Aorta (tissue), 5 donors: ENCODE measurements at places on chromosomes 3 and 15. TPM values are rescaled to one million over a fixed set of nuclear protein-coding genes. Genes with fewer than 3 reads are reported as not detected.

DNA sequence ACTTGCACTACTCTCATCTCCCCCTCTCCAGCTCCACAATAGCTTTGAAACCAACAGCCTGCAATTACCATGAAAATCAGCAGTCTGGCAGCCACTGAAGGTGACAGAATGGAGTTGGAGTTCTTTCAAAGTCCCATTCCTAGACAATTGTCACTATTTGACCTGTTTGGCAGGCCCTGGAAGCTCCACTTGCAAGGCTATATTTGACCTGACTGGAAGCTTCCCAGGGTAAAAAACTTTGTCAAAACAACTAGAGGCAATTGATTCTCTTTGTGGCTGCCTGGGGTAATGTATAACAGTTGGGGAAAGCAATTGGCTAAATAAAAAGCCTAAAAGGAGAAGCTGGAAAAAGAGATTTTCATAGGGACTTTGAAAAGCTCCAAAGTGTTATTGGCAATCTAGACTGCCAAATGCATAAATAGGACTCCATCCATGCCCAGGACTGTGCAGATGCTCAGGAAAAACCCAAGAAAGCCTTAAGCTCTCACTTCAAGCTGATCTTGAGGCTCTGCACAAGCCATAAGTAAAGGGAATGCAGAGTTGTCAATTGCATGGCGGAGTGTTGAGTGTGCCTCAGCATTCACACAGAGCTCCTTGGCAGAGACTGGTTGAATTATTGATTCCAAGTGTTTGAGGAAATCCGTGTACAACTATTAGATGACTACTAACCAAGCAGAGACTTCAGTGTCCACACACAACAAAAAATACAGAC is 18.3 kb downstream of the GREM1 start:
- no peak for DNase-seq
- peaks cover 2% of the 10 kb centered on the region for H3K4me1 ChIP-seq
- no peak overlapping the region for H3K27ac ChIP-seq

DNA sequence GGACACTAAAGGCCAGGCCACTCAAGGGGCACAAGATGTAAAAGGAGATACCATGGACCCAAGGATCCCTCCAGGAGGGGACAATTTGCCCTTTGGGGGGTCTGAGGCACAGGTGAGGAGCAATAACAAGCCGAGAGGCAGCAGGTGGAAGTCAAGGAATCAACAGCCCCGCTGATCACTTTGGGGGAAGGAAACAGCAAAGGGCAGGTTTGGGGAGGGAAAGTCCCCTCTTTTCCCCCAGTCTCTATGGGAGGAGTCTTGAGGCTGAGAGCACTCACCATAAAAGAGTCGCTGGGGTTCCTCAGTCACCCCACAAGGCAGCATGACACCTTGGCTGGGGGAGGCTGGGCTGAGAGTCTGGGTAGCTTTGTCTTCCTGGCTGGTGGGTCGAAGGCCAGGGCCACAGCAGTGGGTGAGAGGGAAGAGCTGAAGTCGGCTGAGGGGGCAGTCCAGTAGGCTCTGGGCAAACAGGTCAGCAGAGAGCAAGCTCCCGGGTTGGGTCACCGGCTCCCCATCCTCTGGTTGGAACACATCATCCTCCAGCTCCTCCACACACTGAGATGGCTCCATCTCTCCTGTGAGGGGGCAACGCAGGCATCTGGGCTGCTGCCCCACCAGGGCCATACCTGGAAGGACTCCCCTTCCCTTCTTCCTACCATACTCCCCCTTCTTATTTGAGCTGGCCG is 3.0 kb downstream of the BMF start:
- H3K36me3 ChIP-seq = no peaks in the 10 kb centered on the region
- no peak overlapping the region for H3K4me3 ChIP-seq
- no peak overlapping the region for H3K27ac ChIP-seq
- no peak for DNase-seq
- H3K4me1 ChIP-seq = peaks cover 8% of the 10 kb centered on the region
- H3K27me3 ChIP-seq = no peaks in the 10 kb centered on the region

GRCh38 chr15:30065025-30065801 is 17.5 kb upstream of the GOLGA8J start:
- no peaks in the 10 kb centered on the region for H3K36me3 ChIP-seq
- H3K27me3 ChIP-seq = no peaks in the 10 kb centered on the region
- peaks cover 3% of the 10 kb centered on the region for H3K4me1 ChIP-seq

The CLN6 gene
- total RNA-seq = 16.8 TPM

The ARL14 gene
- total RNA-seq = not detected

The PLSCR2 gene
- total RNA-seq = 1.4 TPM

The P2RY1 gene
- total RNA-seq = 3.5 TPM
